ENCODE measurements at places on chromosomes 7 and 10.

DNA sequence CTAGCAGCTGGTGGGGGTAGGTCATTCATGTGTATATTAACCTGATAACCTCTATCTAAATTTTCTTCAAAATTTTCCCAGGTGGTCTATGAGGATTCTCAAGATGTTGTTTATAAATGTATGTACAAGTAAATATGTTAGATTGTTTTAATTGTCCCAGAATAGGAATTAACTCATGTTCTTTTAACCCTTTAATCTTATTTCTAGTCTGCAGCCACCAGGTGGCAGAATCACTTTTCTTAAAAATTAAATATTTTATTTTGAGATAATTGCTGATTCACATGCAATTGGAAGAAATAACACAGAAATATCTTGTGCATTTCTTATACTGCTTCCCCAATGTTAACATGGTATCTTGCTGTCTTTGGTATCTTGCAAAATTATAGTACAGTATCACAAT lies 589.5 kb downstream of the ARL4A start:
- no peak for DNase-seq

DNA sequence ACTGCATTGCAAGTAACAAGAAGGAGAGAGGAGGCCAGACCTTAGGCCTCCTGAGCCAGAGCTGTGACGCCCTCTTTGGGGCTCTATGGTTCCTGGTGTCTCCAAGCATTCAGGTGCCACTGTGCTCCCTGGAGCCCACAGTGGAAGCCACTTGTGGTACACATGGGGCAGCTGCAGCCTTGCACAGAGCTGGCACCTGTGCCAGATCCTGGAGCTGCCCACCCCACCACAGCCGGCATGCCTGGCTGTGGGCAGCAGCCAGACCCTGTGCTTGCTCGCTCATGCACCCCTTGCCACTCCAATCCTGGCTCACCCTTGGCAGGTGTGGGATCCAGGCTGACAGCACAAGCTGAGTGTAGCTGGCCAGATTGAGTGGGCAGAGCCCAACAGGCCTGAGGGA lies 173.8 kb upstream of the SMIM30 start:
- no peak for DNase-seq

DNA sequence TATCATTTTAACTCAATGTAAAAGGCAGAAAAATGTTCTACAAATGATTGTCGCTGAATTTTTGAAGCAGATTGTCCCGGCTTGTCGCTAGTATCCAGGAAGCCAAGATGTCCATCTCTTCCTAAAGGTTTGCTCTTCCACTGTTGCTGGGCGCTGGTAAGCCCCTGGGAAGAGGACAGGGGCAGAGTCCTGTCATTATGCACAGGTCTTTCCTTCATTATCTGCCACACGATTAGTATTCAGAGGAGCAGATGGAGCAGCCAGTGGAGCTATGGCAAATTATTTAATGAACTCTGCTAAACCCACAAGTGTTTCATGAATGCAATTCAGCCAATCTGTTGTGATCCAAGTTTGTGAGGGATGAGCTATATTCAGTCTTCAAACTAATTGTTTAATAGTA lies 499.1 kb upstream of the NRP1 start:
- DNase-seq = no peak

- DNase-seq = no peak
Observed at GRCh38 chr10:124323111-124323725, 95.5 kb downstream of the OAT start.

DNA sequence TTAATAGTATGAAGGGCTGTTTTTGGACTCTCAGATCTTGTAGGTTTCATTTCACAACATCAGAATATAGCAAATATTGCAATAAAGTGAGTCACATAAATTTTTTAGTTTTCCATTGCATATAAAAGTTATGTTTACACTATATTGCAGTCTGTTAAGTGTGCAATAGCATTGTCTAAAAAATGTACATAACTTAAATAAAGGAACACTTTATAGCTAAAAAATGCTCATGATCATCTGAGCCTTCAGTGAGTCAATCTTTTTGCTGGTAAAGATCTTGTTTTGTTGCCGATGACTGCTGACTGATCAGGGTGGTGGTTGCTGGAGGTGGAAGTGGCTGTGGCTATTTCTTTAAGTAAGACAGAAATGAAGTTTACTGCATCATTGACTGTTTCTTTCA lies 42.0 kb downstream of the ABCA13 start:
- no peak for DNase-seq

- DNase-seq = no peak
Observed at GRCh38 chr7:148621563-148621962, 31.0 kb downstream of the C7orf33 start.

DNA sequence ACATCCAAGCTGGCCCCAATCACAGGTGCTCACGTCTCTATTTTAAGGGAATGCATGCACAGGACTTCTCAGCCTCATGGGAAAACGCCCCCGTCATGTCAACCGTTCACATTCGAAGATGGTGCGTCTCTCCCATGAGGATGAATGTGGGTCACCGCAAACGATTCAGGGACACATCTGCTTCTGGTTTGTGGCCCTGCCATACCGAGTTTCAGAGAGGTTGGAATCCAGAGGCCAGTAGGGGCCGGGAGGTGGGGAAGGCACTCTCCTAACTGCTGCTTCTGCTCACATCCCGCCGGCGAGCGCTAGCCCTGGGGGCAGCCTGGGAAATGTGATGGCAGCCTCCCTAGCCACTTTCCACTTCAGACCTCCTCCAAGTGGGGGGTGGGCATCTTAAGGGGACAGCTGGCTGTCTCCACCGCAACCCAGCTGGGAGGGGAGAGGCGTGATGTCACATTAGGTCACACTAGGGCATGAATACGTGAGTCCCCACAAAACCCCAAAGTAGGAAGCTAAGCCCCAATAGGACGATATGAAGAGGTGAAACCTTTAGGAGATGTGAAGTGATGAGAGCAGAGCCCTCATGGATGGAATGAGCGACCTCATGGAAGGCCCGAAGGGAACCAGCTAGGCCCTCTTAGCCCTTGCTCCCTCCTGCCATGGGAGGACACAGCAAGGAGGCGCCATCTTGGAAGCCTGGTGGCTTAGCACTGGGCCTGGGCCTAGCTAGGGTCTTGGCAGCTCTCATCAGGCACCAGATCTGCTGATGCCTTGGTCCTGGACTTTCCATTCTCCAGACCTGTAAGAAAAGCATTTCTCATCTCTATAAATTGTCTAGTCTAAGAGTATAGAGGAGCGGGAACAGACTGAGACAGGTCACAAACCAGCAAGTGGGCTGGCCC lies 107.8 kb downstream of the TCERG1L start:
- no peak for DNase-seq

- DNase-seq = no peak
Observed at GRCh38 chr7:123494193-123494796, 40.1 kb downstream of the IQUB start.

GRCh38 chr7:94975336-94975735 lies 67.9 kb downstream of the PPP1R9A start:
- DNase-seq = no peak

GRCh38 chr7:73622909-73623797 lies 1.2 kb downstream of the MLXIPL start:
- no peak for DNase-seq

DNA sequence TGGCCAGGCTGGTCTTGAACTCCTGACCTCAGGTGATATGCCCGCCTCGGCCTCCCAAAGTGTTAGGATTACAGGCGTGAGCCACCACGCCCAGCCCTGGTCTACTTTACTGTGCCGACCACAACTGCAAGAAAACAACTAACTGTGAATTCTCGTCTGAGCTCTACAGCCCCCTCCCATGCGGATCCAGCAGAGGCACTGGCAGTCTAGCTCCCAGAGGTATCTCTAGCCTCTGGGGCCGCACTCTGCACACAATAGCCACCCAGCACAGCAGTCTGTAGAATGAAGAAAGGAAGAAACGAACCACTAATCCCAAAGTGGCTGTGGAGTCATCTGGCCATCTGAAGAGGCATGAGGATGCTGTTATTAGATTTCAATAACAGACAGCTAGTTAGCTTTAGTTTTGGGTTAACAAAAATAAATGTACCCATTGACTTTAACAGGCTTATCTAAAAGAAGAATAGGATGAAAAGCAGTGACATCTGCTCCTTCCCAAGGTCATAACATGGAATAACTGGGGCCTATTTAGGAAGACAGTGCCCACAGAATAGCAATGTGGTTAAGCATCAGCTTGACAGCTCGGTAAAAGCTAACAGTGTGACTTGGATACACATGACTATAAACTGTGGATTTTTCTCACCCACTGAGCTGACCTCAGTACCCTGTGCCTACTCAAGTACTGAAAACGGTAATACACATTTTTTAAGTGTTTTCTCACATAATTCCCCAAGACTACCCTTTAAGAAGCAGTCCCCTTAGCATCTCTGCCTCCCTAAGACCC lies 131.9 kb downstream of the TNS3 start:
- DNase-seq = no peak

GRCh38 chr7:16926283-16926682 lies 44.5 kb upstream of the AGR3 start:
- no peak for DNase-seq

DNA sequence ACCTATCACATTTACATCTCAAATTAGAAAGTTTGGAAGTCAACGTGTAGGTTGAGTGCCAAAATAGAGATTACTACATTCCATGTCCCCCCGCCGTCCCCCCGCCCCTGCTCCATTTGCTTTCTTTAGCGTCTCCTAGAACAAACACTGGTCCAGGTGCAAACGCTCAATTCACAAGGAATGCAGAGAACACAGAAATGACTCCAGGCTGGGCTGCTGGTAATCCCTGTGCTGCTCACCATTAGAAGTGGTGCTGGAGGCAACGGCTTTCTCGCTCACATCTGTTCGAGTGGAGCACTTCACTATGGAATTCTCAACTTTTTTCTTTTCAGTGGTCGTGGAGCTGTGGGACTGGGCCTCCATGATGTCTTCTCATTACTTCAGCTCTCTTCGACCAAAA lies 14.1 kb downstream of the GLI3 start:
- no peak for DNase-seq

DNA sequence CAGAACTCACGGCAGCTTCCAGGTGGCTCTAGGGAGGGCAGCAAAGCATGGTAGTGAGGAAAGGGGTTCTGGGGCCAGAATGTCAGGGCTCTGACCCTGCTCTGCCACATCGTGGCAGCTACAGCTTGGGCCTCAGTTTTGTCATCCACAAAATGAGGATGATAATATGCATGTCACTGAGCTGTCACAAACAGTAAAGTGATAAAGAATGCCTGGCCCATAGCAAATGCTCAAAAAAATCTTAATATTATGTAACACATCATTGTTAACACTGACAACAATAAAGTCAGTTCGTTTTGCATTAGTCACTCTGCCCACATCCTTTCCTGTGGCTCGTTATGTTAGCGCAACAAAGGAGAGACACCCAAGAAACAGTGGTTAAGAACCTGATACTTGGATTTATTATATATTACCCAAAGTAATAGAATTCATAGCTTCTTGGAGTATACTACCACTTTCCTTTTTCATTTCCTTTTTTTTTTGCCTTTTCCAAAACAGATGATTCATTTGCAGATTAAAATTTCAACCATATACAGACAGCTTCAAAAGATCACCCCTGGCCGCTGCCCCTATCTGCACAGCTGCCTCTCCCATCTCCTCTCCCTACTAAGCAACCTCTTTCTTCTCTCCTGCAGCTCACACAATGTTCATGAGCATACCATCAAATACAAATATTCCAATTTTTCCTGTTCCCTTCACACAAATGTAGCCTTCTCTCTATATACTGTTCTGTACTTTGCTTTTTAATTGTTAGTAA lies 45.5 kb upstream of the DDC start:
- DNase-seq = no peak

- no peak for DNase-seq
Observed at GRCh38 chr7:49780953-49781352, 7.5 kb downstream of the VWC2 start.

- DNase-seq = no peak
Observed at GRCh38 chr10:35942057-35942456, 300.0 kb upstream of the FZD8 start.

- no peak for DNase-seq
Observed at GRCh38 chr10:63645195-63645594, 124.0 kb downstream of the REEP3 start.

DNA sequence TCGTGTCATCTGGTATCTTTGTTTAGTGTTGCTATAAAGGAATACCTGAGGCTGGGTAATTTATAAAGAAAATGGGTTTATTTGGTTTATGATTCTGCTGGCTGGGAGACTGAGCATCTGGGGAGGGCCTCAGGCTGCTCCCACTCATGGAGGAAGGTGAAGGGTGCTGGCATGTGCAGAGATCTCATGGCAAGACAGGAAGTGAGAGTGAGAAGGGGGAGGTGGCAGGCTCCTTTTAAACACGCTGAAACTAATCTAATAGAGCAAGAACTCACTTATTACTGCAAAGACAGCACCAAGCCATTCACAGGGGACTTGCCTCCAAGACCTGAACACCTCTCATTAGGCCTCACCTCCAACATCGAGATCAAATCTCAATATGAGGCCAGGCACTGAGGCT lies 11.3 kb downstream of the OIT3 start:
- DNase-seq = no peak

DNA sequence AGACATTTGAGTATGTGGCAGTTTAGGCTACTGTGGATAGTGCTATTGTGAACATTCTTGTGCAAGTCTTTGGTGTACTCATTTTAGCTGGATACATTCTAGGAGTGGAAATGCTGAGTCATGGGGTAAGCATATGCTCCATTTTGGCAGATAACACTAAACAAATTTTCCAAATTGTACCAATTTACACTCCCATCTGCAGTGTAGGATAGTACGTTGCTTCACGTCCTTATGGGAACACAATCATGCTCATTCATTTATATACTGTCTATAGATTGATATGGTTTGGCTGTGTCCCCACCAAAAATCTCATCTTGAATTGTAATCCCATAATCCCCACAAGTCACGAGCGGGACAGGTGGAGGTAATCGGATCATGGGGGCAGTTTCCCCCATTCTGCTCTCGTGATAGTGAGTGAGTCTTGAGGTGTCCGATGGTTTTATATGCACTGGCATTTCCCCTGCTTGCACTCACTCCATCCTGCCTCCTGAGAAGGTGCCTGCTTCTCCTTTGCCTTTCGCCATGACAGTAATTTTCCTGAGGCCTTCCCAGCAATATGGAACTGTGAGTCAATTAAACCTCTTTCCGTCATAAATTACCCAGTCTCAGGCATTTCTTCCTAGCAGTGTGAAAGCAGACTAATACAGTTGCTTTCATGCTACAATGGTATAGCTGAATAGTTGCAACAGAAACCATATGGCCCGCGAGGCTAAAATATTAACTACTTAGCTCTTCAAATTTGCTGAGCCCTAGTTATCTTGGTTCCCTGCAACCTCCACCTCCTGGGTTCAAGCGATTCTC lies 25.6 kb downstream of the RNF216 start:
- DNase-seq = no peak

- no peak for DNase-seq
Observed at GRCh38 chr10:22723343-22723779, 9.0 kb upstream of the PIP4K2A start.

Measured in stimulated activated CD4-positive, alpha-beta T cell treated with anti-CD3 and anti-CD28 coated beads, Interleukin-1b, Interleukin-23, amount 100 ng/mL, for 1 hour (primary cell).